ENCODE measurements at places on chromosomes 3 and 15.

DNA sequence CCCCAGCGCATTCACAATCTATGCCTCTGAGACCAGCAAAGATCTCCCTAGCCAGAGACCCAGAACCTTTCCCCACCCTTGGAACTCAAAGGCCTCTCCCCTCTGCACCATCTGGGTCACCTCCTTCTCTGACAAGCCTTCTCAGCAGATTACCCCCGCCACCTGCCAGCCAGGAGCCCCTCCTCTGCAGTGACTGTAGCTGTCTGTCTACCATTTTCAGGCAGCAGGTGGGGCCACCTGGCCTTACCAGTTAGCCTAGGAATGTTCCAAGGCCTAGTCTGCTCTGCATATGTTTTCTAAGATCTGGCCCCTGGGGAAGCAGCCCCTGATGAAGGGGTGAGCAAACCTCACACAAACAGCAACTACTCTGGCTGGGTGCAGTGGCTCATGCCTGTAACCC, 2.4 kb downstream of the MYLK start:
- no peak for DNase-seq

DNA sequence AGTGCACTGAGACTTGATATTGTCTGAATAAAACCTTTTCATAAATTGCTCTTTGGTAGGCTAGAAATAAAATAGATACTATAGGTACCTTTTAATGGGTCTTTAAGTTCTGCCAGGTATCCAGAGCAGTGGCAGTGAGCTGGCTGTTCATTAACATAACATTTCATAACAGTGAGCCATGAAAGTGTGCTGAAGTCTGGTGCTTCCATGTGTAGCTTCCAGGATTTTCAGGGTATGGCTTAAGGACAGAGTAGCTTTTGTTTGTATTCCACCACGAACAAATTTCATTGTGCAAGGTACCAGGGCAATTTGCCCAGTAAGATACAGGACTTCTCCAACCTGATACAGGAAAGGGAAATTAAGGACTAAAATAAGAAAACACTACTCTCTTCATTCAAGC, 124.7 kb upstream of the NANOGP8 start:
- no peak for DNase-seq

DNA sequence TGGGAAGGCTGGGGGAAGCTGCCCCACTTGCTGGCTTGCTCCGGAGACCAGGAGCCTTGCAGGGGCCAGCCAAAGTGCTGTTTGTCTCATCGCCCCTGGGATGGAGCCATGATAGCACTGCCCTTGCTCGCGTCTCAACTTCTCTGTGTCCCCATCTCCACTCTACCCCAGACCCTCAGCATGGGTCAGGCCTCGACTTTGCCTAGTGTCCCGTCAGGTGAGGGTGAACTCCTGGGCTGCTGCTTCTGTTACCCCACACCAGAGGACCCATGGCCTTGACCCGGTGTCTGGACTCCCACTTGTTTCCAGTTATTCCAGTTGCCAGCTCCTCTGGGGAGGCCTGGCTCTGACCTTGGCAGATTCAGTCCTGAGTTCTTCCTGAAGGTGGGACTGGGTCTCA, 36.5 kb upstream of the DUSP7 start:
- no peak for DNase-seq

DNA sequence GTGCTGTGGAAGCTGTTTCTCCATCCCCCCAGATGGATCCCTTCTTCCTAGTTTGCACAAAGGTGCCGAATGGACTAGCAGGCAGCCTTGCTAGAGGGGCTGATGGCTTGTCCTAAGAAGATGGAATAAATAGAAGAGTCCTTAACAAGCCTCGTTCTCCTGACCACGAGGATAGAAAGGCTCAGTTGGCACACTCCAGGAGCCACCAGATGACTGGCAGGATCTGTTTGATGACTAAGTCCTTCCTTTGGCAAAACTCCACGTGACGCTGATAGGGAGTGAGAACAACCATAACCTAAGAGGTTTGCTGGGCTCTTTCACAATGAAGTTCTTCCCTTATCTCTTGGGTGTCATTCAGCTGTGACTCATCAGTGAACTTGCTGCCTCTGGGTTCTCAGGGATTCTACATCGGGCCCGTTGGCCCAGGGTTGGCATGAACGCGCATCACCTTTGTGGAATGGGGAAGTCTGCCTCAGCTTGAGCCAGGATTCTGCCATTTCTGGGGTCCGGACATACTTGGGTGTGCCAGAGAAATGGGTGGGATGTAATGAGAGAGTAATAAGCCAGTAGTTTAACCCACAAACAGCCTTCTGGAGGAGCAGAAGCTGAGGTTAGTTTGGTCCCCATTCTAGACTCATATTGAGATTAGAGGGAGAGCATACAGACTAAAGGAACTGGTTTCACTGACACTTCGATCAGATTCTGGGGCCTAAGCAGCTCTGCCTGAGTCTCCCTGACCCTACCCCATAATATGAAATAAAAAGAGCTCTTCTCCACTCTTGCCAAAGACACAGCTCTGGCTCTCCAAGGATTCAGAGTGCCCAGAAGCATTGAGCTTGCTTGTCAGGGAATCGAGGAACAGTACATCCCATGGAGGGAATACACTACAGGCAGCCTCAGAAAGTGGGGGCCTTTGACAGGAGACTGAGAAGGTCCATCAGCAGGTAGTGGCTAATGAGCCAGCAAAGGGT, 2.0 kb upstream of the MELTF start:
- DNase-seq = no peak

DNA sequence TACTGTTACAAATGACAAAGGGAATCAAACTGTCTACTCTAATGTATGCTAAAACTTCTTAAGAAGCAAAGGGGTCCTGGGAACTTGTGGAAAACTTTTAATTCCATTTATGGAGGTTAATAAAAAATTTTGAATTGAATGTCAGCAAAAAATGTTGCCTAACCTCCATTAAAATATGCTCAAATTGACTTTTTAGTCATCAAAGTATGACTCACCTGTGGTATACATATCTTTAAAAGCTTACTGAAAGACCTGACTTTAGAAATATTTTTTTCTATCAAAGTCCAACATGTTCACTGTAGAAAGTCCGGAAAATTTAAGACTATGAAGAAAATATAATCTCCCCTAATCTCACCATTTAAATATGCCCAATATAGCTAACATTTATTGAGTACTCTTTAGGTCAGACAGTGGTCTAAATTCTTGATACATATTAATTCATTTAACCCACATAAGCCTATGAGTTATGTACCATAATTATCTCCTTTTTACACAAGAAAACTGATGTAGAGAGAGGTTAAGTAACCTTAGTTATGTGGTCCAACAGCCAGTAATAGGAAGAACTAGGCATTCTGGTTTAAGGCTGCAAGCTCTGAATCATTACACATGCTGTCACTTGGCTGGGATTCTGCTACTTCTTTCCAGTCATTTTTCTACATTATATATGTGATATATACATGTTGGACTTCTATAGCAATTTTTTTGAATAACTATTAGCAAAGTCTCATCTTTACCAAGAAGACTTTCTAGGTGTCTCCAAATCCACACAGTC, 83.6 kb downstream of the PDZRN3 start:
- DNase-seq = no peak

- no peak for DNase-seq
Observed at GRCh38 chr3:190629088-190629487, 115.2 kb downstream of the IL1RAP start.

DNA sequence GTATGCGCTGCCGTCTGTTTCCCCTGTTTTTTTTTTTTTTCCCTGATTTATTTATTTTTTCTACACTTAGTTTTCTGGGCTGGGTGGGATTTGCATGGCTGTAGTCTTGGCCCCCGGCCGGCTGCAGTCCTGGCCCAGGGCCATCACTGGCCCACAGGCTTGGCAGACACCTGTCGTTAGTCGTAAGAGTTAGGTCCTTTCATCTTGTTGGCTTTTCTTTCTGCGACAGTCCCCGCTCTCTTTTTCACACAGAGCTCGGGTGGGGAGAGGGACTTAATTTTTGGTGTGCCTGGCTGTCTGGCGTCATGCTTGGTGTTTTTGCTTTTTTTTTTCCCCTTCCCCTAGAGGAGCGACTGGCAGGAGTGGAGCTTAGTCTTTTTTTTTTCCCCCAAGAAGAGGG, 183.4 kb downstream of the KLF13 start:
- no peak for DNase-seq

DNA sequence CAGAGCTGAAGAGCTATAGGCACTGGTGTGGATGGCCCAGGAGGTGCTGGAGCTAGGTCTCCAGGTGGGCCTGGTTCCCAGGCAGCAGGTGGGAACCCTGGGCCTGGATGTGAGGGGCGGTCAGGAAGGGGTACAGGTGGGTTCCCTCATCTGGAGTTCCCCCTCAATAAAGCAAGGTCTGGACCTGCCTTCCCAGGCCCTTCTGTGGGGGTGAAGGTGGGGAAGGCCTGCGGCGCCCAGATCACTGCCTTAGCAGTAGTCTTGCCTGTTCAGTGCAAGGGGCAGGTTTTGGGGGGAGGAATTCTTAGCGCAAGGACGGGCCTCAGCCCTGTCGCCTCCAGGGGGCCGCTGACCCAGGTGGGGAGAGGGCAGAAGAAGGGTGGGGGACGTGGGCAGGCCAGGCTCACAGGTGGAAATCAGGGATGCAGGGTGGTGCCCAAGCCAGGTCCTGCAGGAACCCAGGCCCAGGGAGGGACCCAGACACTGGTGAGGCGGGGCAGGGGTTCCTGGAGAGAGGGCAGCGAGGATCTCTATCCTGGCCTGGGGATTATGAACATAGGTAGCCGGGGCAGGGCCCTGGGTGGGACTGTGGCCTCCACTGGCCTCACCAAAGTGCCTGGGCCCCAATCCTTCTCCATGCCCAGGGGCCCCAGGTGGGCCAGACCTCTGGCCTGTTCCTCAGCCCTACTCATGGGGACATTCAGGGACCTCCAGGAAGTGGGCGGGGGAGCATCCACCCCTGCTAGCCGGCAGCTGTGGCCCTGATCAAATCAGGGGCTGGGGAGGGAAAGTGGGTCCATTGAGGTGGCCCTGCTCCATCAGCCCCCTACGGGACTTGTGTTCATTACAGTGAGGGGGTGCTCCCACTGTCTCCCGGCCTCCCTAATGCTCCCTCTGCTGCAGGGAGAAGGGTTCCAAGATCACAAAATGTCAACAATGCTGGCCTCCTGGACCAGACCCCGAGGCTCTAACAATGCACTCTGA, 25.3 kb downstream of the HDAC11 start:
- no peak for DNase-seq

DNA sequence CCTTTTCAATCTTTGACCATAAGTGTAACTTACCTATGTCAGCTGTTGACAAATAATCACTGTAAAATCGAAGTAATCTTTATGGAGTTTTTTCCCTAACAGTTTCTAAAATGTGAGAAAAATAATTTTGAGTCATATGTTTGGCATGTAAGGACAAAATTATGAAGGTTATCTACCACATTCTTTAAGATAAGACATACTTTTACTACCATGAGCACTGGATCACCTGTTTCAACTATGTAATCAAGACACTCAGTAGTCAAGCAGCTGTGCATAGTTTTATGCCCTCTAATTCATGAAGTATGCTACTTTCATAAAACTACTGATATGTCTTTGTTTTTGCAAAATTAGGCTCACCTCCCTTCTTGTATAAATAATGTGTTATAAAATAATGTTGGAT, 12.1 kb downstream of the FGF7 start:
- no peak for DNase-seq

GRCh38 chr15:57377478-57377847, 1.2 kb downstream of the CGNL1 start:
- DNase-seq = no peak

DNA sequence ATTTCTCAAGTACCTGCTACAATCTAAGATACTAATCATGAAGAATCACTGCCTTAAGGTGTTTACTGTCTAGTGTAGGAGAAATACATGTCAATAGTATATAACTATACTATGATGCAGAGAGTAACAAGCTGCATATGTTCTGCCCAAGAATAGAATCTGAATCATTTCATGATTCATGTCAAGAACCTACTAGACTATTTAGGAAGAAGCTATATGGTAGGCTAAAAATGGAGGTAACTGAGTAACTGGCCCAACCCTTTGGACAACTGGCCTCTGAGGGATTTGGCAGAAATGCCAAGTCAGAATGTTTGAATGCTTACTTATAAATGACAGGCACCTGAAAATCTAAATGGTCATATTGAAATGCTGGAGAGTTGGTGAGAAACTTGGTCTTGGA, 59.9 kb upstream of the DGKG start:
- no peak for DNase-seq

DNA sequence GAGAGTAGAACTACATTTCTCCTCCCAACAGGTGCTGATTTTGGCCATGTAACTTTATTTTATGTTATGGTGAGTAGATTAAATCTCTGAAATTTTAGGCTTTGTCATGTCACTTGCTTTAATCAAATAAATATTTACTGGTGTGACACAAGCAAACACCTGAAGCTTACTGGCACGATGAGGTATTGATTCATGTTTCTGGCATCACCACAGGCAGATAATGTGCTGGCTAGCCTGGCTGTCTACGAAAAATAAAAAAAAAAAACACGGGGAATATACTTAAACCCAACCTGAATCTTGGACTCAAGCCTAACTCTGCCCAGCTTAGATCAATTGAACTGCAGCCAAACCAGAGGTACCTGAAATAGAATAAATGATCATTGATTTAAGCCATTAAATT, 65.6 kb upstream of the CADM2 start:
- no peak for DNase-seq

- DNase-seq = no peak
Observed at GRCh38 chr15:69408841-69409240, 5.3 kb upstream of the KIF23 start.

DNA sequence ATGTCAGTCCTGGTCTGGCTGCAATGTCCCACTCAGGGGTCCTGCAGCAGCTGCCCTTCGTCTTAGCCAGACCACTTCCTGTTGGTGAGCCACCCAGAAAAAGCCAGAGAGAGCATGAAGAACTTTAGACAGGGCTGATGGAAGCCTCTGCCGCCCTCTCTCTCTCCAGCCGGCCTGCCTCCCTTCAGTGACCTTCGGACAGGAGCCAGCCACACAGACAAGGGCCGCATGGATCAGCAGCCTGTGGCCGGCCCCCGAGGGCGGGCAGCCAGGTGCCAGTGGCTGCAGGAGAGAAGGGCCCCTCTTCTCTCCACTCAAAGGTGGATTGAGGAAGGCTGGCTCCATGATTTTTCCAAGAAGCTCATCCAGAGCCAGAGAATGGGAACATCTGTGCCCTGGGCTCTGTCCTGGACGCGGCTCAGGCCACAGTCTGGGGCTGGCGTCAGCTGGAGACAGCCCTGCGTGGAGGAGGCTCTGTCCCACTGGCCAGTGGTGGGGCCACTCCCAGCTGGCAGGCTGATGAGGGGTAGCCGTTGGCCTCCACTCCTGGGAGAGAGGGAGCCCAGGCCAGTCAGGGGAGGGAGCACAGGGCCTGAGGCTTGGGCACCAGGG, 42.9 kb downstream of the ISG20 start:
- DNase-seq = no peak
